ENCODE measurements at places on chromosomes 2 and 18.

DNA sequence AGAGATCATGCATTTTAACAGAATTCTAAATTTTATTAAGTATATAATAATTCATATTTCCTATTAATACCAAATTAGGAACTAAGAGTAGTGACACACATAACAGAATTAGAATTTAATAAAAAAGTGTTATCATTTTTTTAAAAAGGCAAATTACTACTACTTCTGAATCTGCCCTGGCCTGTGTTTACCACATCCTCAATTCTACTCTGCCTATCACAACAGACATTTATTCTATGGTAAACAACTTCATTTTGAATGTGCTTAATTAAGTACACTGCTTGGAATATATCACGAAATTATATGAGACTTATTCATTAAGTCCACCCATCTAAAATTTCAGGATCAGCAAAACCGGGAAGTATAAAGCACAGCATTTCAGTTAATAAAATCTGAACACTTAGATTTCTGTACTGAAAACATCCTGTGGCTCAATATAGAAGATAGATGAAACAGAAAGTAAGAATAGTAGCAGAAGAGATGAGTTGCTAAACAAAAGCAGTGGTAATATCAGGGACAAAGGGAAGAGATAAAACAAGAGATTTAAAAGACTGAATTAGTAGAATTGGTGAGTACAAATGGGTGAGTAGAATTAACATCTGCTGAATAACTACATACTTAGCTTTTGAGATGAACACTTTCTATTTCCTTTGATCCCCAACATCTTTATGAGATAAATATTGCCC is 3.7 kb downstream of the SMC6 start:
- DNase-seq = no peak

DNA sequence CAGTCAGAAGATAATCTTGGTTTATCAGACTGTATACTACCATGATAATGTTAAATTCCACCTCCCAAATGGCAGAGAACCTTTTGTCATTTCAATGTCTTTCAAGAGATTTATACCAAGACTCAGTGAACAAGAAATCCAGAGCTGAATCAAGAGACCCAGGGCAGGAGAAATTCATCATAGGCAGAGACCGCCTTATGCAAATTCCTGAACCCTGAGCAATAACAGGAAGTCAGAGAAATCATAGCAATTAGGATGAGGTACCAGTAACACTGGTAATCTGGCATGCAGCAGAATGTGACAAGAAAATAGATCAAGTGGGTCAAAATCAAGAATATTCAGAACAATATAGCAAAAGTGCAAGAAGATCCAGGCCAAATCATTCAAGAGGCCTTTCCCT is 412.4 kb upstream of the LRATD1 start:
- no peak for DNase-seq

DNA sequence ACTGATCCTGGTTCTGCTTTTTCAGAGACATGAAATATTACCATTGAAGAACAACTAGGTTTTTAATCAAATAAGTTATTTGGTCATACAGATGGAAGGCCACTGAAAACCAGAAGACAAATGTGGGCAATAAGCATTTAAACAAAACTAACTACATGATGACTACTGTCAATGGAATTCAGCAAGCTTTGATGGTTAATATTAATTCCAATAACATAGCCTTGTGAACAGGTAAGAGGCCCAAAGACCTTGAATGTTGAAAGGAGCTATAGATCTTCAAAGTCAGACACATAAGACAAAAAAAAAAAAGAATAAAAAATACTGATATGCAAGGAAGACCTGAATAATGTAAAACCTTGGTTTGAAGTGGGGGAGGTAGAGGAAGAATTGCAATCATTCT is 1955.6 kb upstream of the CELF4 start:
- DNase-seq = no peak

DNA sequence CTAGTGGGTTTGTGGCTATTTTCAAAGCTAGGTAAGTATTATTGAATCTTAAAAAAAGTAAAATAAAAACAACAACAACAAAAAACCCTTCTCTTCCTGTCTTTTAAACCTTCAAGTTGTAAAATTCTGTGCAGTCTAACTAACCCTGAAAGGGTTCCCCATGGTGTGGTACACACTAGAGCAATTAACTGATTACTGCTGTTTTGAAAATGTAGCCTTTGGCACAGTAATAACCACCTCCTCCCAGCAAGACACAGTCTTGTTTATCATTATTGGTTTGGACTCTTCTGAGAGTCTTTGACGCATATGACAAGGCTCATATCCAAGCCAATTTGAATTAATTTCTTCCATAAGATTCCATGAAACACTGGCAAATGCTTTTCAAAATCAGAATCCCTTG is 2184.6 kb upstream of the PIK3C3 start:
- DNase-seq = no peak

All from NCI-H524 (cell line).